Substantia nigra (tissue), 51 donors: ENCODE measurements at places on chromosomes 7 and 10.
A peak's percentile ranks its signal among the peaks of the same experiment; 100 is the strongest.

- no peak for DNase-seq
Observed at GRCh38 chr10:84341983-84342382, 13.6 kb downstream of the CCSER2 start.

- peak; percentile 9 for DNase-seq
Observed at GRCh38 chr10:117496616-117497028, 45.9 kb upstream of the EMX2 start.

GRCh38 chr10:29663718-29664117 is 28.9 kb upstream of the SVIL start:
- no peak for DNase-seq

DNA sequence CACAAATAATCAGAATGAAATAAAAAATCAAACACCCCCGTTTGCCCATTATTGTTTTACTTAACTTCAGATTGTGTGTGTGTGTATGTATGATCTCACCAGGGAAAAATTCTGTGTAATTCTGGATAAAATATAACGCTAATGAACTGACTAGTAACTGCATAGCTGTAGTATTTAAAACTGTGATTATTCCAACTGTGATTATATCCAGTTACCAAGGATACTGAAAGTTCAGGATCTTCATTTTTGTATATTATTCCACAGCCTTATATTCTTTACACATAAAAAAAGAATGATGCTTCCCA is 2.9 kb downstream of the TWIST1 start:
- no peak for DNase-seq

GRCh38 chr10:47029181-47030009 is 118.2 kb downstream of the PTPN20 start:
- DNase-seq, result no peak

GRCh38 chr10:124692100-124692446 is 52.1 kb downstream of the FAM53B start:
- no peak for DNase-seq

DNA sequence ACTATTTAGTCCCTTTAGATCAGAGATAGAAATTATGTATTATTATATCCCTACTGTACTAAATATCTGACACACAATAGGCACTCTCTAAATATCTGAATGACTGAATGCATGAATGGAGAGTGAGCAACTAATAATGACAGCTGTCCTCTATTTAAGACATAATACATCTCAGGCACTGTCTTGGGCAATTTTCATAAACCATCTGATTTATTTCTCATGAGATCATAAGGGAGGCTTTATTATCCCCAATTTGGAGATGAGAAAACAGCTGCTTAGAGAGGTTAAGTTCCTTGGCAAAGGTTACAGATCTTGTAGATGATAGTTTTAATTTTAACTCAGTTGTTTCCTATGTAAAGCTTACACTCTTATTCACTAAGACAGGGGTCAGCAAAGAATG is 570.6 kb downstream of the GRM8 start:
- no peak for DNase-seq

GRCh38 chr10:48389846-48390557 is 83.5 kb downstream of the MAPK8 start:
- no peak for DNase-seq

DNA sequence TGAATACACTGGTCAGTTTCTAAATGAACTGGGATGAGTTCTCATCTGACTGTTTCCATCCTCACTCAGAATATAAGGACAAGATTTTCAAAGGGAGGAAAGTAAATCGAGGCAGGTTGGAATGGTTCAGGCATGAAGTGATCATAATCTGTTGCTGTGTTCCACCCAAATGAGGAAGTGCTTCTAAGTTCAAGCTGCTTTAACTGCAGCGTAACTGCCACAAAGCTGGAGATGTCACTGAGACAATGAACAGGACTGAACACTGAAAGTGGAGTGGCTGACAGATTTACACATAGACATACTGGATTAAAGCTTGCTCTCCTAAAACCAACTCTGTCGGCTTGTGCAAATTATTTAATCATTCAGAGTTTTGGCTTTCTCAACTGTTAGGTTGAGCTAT is 66.6 kb downstream of the GPR37 start:
- no peak for DNase-seq
